ENCODE measurements at places on chromosomes 13 and 19. TPM values are rescaled to one million over a fixed set of nuclear protein-coding genes. Genes with fewer than 3 reads are reported as not detected.

- DNase-seq: no peak
Observed at GRCh38 chr13:102774591-102775520, 1.3 kb upstream of the TEX30 start.

- DNase-seq: peak; percentile 26
Observed at GRCh38 chr19:47511681-47512080, 3.2 kb downstream of the NAPA start.

- no peak for DNase-seq
Observed at GRCh38 chr13:20077086-20077485, 83.8 kb downstream of the GJA3 start.

DNA sequence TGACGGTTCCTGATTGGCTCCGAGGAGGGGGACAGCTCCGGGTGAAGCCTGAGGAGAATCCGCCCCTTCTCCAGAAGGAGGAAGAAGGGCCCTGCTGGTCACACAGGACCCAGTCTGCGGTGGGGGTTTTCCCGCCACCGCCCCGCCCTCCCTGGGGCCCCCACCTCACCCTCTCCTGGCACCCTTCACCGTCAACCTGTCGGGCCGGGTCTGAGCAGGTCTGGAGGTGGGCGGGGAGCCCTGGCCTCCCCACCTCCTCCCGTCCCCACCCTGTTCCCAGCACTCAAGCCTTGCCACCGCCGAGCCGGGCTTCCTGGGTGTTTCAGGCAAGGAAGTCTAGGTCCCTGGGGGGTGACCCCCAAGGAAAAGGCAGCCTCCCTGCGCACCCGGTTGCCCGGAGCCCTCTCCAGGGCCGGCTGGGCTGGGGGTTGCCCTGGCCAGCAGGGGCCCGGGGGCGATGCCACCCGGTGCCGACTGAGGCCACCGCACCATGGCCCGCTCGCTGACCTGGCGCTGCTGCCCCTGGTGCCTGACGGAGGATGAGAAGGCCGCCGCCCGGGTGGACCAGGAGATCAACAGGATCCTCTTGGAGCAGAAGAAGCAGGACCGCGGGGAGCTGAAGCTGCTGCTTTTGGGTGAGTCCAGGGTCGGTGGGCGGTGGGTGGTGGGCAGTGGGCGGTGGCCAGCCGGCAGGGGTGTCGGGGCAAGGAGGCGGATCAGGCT lies at the start of gene GNA15:
Gene GNA15, plus strand, starts transcription at position 73 of the 723 bp plus-strand sequence. Its CDS starts 418 bp downstream, at position 491.
- DNase-seq: no peak

DNA sequence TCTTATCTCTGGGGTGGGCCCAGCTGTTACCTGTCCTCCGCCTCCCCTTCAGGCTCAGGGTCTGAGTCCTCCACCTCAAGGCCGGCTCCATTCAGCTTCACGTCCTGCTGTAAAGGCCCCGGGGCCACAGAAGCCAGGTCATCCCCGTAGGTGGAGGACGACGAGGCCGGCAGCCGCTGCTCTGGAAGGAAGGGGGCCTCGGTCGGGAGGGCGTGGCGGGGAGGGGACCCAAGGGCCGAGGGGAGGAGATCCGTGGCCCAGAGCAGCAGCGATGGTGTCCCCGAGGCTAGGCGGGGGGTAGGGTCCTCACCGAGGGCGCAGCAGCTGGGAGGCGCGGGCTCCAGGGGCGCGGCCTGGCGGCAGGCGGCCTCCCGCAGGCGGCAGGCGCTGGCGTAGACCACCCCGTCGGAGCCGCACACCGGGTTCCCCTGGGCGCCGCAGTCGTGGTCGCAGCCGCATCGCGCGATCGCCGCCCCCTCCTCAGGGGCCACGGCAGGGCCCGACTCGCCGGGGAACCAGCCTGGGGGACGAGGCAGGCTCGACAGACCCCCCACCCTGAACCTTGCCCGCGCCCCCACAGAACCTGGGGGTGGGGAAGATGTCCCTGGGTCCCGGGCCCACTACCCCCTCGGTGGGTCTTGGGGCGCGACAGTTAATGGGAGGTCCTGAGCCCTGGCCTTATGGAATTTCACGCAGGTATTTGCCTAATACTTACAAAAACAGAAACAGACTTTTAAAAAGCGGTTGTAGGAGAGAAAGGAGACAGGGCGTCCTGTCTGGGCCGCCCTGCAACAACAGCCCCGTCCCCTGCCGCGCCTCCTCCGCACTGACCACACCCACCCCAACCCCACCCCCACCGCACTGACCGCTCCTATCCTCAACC lies 7.6 kb downstream of the F2RL3 start:
- no peak for DNase-seq

DNA sequence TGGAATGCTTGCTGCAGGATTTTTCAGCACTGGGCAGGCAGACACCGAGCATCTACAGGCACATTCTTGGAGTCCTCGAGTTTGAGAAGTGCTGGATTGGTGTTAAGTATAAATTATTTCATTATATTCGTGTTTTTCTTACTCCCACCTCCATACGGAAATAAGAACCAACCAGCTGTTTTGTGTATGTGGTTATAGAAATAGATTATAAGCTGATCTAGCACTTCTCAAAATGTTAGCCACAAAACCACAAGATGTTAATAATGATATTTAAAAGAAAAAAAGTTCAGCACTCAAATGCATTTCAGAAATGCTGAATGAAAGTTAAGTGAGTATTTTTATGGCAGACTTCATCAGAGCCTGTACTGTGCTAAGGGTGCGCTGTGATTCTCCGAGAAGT lies 24.0 kb upstream of the TEX29 start:
- no peak for DNase-seq

- no peak for DNase-seq
Observed at GRCh38 chr13:51745243-51745642, 58.7 kb downstream of the DHRS12 start.

DNA sequence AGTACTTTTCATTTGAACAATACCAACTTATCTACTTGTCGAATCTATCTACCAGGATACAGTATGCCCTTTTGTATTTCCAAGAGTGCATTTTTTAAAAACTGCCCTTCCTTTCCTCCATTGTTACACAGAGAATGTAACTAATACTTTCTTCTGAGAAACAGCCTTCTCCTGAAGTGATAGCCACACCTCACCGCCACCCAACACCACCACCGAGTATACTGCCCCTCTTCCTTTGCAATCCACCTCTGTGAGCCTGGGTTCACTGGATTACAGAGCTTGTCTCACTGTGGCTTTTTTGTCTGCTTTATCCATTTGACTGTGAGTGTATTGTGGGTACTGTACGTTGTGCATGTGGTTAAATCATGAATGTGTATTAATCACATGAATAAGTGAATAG lies 305.4 kb downstream of the KLF12 start:
- no peak for DNase-seq

DNA sequence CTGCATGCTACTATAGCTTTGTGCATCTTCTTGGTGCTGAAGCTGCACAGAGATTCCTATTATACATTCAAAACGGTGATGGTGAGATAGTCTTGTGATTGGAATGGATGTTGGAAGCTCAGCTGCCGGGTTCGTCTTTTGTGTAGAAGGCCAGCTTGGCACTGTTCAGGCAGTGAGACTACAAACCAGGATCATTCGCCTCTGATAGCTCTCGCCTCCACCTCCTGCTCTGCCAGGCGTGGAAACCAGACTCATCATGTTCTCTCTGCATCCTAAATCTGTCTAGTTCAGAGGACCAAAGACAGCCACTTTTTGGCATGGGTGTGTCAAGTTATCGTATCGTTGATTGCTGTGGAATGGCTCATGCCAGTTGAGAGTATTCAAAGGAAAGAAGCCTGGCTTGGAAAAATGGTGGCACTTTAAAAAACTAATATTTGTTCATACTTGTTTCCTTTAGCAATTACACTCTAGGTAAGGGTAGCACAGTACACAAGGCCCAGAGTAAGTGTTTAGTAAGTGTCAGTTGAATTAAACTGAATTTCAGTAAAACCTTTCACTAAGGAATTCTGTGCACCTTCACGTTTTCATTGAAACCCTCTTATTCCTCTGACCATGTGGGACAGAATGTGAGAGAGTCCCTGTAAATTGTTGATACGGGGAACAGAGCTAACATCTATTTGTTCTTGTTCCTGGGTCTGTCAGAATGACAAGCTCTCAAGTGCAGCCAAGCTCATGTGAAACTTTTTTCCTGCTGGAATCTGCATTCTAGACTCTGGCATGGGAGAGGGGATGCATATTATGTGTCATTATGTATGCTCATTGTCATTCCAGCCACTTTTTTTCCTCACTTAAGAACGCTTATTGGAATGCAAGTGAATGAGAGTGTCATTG lies 69.8 kb downstream of the DPY19L3 start:
- DNase-seq: no peak

DNA sequence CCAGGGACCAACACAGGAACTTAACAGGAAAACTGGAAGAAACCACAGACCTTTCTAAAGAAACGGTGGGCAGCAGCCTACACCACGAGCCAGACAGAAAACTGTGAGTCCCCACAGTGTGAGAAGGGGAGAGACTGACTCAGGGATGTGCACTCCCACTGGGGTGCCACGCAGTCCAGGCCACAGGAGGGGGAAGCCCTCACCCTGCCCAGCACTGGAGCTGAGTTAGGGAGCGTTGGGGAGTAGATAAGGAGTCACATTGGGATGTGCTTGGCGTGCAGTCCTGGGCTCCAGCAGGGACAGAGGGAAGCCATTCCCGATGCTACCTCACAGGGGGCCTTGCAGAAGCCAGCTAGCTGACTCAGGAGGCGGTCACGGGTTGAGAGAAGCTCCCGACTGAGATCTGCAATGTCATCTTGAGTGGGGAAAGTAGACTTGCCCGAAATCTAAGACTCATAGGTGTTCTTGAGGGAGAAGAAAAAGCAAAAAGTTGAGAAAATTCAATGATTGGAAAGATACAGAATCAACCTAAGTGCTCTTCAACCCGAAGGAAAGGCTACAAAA lies 17.3 kb downstream of the SIGLEC8 start:
- DNase-seq: no peak

DNA sequence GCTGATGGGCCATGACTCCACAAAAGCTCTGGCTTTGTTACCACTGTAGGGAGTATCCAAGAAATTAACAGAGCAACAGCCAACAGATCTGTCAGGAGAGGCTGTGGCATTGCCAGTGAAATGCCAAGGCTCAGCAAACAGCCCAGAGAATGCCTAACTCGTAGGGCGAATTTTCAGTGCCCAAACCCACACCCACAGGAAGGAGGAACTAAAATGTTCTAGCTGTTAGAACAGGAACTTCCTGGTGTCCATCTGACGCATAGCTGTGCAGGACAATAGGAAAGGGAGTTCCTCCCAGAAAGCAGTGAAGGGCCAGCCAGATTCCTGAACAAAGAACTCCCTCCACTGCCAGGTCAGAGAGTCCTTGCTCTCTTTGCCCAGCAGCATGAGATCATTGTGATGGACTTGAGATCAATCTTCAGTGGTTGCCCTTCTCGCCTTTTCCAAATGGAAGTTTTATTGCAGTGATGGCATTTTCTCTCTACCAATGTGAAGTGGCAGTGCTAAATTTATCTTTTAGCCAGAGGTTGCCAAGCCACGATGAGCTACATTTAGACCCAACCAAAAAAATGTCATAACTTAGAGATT lies 224.2 kb upstream of the STARD13 start:
- DNase-seq: peak; percentile 93

DNA sequence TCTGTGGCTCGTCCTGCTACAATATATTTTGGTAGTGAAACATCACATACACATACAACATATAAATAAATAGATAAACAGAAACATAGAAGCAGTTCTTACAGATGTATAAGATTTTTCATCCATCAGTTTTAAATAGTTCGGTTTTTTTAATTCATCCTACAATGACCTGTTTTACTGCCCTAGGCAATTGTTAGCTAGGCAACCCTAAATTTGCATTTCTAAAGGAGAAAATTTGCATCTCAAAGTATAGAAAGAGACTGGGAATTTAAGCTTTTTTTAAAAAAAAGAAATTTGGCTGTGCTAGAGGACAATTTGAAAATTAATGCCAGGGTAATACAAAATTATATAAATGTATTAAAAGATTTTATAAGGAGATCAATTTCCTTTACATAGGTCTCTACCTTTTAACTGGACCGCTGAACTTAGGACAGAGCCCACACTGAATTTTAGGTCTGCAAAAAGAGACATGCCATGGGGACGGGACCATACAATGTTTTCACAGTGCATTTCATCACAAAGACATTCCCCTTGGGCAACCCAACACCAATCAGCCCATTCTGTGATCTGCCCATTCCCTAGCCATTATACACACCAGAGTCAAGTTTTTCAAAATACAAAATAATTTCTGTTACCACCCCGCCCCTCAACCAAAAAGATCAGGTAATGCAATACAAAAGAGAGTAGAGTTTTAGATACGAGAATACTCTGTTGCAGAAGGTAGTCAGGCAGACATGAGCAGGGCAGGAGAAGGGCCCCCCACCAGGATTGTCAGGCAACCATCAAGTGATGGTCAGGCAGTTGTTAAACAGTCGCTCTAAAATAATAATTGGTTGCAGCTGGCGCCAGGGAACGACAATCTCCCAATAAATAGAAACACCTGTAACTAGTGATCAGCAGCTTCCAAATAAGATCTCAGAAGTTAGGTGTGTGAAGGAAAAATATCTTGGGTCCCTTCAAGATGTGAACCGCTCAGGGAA lies 299.7 kb upstream of the SGCG start:
- no peak for DNase-seq

DNA sequence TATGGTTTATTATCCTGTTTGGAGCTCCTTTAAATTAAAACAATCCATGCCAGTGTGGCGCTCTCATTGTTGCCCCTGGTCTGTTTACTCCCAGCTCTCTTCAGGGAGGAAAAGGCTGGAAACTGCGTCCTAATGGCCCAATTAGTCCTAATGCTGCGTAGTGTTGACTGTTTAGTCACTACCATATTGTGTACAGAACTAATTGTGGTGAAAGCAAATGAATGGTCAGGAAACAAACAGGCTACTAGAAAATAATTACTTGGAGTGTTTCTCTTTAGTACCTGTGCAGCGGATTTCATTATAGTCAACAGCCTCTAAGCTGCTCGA lies 54.5 kb upstream of the MTIF3 start:
- DNase-seq: no peak

DNA sequence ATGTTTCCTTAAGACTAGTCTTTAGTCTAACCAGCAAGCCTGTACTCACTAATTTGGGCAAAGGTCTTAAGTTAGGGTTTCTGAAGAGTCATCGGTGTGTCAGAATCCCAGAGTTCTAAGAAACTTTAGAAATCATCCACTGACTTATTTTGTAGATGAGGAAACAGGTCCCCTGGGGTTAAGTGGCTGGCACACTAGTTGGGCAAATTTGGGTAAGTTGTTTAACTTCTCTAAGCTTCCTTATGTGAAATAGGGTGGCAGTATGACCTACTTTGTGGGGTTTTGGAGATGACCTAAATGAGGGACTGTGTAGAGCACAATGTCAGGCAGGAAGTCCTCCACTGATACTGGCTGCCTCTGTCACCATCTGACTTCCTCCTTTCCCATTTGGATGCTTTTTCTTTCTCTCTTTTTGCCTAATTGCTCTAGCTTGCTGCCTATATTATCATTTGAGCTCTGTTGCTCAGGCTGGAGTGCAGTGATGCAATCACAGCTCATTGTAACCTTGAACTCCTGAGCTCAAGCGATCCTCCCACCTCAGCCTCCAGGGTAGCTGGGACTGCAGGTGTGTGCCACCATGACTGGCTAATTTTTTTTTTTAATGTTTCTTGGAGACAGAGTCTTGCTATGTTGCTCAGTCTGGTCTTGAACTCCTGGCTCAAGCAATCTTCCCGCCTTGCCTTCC lies 2.3 kb downstream of the ADGRE3 start:
- no peak for DNase-seq

Gene PGLYRP1
- total RNA-seq: not detected

Gene TMEM145
- total RNA-seq: not detected

Gene KLF5
- 4.5 TPM for total RNA-seq
